ENCODE measurements at places on chromosomes 11 and 22.

DNA sequence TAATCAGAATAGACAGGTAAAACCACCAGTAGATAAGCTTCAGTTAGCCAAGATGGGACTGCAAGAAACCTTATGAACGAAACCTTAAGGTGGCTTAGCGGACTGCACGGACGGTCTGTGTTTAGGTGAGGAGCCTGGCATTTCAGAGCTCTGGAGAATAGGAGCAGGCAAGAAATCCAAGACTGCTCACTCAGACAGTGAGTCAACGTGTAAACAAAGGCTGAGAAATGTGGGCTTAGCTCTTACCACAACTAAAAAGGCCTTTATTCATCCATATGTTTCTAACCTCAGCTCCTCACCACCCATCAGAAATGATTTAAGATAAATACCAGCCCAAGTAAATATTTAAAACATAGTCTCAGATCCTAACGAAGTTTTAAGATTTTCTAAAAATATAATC, 657.7 kb downstream of the OPCML start:
- no peak for DNase-seq

DNA sequence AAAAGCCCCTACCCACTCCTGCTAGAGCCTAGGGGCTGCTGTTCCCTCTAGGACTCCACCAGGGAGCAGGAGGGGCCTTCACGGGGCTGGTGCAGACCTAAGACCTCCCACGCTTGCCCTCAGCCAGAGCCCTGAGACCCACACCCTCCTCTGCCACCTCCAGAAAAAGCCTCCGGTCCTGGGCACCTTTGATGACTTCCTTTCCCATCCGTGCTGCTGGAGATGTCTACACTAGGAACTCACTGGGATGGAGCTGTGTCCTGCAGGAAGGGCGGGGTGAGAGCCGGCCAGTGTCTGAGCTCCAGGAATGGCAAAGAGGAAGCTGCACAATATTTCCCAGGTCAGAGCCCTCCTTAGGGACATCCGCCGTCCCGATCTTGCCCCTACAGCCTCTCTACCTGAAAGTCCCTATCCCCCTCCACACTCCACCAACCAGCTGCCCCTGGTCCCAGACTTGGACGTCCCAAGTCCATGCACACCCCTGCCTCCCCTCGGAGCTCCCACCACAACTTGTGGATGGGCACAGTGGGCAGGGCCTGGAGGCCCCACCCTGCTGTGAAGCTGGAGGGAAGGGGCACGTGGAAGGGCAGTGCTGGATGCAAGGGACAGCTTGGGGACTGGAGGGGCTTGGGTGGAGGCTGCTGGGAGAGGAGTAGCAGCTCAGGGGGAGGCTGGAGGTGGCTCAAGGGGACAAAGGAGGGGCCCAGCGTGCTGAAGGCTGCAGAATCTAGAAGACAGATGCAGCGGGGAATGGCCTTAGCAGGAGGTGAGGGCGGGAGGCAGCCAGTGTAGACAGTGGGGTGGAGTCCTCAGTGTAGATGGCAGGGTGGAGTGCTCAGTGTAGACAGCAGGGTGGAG, 13.5 kb upstream of the LRP5 start:
- DNase-seq, result no peak

DNA sequence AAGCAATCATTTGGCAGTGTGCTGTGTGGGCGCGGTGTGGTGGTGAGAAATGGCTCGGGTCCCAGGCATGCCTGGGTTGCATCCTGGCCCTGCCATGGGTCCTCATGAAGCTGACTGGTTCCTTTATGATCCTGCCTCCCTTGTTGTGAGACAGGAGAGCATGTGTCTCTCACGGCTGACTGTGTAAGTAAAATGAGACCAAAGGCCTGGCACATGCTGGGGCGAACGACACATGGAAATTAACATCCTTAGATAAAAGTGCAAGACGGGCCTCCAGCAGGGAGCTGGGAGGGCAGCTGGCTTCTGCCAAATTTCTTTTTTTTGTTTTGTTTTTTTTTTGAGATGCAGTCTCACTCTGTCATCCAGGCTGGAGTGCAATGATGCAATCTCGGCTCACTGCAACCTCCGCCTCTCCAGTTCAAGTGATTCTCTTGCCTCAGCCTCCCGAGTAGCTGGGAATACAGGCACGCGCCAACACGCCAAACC, 9.4 kb upstream of the FBLN1 start:
- DNase-seq, result no peak

DNA sequence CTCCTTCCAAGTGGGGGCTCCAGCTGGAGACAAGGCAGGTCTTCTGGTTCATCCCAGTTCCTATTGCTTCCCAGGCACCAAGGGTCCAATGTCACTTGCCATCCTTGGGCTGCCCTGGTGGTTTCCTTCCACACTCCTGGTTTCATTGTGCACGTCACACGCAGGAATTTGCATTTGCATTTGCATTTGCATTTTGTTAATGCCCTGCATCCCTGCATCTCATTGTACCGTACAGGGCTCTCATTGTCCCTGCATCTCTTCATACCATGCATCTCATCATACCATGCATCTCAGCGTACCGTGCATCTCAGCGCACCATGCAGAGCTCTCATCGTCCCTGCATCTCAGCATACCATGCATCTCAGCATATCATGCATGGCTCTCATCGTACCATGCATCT, 112.2 kb upstream of the SYT13 start:
- no peak for DNase-seq

DNA sequence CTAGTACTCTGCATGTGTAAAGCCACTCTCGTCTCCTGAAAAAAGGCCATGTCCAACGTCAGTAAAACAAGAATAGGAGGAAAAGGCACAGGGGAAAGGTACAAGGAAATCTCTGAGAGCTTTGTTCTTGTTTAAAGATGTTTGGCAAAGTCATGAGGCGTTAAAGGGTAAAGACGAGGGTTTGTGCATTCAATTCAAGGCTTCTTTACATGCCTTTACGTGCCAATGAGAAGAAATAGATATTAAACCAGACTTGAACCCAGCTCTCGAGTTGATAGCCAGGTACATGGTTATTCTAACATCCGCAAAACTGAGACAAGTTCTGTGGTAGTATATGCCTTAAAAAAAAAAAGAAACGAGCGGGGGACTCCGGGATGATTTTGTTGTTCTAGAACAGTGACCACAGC, 704 bp upstream of the CFL1 start:
- DNase-seq, result no peak

DNA sequence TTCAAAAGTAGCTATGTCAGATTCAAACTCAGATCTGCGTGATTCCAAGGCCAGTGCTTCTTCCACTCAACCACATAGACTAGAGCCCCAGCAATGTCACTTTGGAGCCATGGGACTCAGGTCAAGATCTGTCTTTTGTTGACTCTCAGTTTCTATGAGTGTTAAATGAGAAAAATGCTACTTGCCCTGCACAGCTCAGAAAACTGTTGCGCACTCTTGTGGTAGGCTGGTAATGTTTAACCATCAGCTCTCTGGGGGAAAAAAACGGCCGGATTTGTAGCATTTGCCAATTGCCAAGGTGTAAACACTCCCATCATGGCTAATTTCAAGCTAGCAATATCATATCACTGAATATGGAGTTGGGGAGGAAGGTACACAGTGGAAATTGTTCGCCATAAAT, 328.1 kb upstream of the SYN3 start:
- no peak for DNase-seq

DNA sequence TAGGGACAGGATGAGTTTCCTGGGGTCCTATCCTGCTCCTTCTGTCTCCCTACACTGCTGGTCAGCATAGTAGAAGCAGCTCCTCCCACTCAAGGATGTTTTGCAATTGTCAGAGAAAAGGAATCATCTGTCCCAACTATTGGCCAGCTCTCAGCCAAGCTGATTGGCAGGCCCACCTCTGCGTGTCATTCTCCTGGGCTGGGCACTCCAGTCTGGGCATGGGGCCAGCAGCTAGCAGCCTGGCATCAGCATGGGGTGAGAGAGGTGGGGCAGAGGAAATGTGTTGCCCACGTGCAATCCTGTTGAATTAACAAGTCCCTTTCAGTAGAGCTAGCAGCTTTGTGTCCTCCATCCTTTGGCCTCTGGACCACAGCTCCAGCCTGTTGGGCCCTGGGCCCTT, 14.1 kb downstream of the ANKK1 start:
- DNase-seq, result no peak

DNA sequence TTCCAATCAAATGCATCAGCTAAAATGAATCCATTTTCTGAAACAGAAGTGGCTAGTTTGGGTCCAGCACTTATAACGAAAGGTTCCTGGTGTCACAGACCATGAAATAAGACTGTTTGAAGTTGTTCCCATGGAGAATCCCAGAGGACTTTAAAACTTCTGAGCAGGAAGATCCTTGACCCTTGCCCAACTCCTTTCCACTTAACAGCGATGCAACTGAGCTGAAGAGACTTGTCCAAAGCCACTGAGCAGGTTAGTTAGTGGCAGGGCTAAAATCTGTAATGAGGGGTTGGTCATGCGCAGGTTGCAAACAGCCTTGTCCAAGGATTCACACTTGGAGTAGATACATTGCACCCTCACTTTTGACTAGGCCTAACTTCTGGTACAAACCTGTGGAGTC, 1.3 kb downstream of the RAB38 start:
- no peak for DNase-seq

GRCh38 chr11:115463606-115464005, 40.6 kb downstream of the CADM1 start:
- no peak for DNase-seq

GRCh38 chr11:17845431-17845881, 110.9 kb downstream of the KCNC1 start:
- no peak for DNase-seq

DNA sequence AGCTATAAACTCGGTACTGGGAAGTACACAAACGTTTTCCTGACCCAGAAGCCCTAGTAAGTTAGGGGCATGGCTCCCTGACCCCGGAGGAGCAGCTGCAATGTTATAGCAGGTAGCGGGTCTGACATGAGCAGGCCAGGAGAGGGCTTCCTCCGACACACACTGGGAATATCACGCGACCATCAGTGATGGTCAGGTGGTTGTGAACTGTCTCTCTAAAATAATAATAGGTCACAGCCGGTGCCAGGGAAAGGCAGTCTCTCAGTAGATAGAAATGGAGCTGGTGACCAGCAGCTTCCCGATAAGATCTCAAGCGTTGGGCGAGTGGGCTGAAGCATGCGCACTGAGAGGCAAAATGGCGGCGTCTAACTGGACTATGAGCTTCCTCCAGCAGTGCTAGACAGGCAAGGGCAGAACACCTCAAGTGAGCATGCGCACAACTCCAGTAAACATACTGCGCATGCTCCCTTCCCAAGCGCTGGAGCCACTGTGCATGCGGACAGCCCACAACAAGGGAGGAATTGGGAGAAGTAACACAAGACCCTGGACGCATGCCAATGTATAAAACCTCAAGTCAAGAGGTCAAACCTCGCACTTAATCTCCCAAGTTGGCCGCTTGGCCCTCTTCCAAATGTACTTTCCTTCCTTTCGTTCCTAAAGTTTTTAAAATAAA, 22.3 kb upstream of the TESMIN start:
- no peak for DNase-seq

- no peak for DNase-seq
These were observed 72.2 kb downstream of the KCNQ1 start for GRCh38 chr11:2517016-2517385.

DNA sequence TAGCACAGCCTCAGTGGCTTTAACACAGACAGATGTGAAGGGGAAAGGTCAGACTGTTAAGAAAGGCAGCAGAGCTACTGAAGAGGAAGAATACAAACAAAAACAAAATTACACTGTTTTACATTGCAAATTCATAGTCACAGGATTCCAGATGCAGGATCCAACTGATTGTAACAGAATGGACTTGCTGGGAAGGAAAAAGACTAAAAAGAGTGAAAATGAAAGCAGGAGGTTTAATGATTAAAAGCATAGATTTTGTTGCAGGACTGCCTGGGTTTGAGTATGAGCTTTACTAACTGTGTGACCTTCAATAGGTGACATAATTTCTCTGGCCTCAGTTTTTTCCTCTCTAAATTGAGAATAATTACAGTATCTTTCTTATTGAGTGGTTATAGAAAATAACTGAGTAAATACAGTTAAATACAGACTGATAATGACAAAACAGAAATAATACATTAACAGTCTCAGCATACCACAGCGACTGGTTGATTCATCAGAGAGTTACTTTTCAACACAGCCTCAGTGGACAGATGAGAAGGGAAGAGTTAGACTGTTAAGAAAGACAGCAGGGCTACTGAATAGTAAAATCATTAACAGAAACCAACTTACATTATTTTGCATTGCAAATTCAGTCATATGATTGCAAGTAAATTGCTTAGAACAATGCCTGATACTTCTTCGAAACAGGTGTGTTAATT, 704.2 kb upstream of the TENM4 start:
- DNase-seq, result no peak

GRCh38 chr11:74696939-74697675, 34.1 kb downstream of the CHRDL2 start:
- no peak for DNase-seq
